ENCODE measurements at places on chromosomes 5 and 9.

GRCh38 chr5:180313677-180314505 is 22.0 kb upstream of the MAPK9 start:
- DNase-seq: no peak

- DNase-seq: no peak
Observed at GRCh38 chr9:4933177-4933576, 51.9 kb upstream of the JAK2 start.

DNA sequence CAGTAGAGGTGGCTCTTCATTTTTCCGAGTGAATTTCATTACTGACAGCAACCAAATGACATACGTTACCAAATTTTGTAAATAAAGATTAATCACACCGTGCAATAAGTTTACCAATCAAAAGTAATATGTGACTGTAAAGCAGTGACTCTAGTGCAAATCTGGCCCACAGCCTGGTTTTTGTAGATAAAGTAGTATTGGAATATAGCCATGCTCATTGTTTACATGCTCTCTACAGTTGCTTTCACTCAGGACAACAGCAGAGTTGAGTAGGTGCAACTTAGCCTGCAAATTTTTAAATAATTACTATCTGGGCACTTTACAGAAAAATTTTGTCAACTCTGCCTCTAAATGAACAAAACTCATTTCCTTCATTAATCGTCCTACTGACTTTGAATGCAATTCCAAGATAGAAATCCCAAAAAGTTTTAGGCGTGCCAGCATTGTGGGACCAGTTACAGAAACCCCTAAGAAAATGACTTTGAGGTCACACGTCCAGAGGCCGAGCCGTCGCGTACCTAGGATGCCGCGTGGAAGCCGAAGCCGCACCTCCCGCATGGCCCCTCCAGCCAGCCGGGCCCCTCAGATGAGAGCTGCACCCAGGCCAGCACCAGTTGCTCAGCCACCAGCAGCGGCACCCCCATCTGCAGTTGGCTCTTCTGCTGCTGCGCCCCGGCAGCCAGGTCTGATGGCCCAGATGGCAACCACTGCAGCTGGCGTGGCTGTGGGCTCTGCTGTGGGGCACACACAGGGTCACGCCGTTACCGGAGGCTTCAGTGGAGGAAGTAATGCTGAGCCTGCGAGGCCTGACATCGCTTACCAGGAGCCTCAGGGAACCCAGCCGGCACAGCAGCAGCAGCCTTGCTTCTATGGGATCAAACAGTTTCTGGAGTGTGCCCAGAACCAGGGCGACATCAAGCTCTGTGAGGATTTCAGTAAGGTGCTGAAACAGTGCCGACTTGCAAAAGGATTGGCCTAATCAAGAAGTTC is 180.7 kb upstream of the TLE4 start:
- no peak for DNase-seq

DNA sequence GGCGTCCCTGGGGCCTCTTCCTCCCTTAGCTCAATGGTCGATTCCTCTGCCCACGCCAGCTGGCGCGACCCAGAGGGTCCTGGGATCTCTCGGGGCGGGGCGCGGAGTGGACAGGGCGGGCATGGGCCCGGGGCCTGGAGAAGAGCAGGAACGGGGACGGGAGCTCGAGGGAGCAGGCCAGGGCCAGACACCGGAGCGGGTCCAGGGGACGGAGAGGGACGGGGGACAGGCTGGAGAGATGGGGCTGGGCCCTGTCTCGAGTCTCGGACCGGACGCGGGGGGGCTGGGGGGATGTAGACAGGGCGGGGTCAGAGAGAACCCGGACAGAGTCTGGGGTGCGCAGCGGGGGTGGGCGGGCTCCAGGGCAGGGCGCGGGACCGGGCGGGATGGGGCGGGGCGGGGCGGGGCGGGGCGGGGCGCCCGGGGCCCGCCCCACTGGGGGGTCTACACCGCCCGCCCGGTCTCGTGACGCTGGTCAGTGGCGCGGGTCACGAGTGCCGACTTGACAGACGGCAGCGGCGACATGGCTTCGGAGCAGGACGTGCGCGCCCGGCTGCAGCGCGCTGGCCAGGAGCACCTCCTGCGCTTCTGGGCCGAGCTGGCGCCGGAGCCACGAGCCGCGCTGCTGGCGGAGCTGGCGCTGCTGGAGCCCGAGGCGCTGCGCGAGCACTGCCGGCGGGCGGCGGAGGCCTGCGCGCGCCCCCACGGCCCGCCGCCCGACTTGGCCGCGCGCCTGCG is at the start of gene UAP1L1:
Gene UAP1L1 (plus strand): TSS at position 508 of the 738 bp plus-strand sequence. CDS start 16 bp downstream, at position 524.
- DNase-seq: peak; percentile 19

GRCh38 chr9:37902796-37903646 is 906 bp downstream of the SLC25A51 start:
- no peak for DNase-seq

DNA sequence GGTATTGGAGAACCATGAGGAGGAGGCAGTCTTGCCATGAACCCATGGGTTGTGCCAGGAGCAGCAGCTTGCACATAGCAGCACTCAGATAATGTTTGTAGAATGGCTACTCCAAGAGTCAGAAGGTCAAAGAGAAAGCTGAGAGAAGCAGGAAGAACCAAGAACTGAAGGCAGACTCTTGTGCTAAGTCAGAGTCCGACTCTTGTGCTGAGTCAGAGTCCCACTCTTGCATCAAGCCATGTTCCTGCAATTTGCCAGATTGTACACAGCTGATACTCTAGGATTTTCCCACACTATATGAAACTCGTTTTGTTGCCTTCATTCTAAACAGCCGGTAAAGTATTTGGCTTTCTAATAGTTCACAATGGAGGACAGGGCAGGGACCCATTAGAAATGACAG is 26.2 kb upstream of the HSPA9 start:
- no peak for DNase-seq

- no peak for DNase-seq
Observed at GRCh38 chr9:109110329-109111021, 9.3 kb downstream of the TMEM245 start.

GRCh38 chr5:110916381-110917049 is 155.0 kb upstream of the TSLP start:
- DNase-seq: no peak

GRCh38 chr9:37464426-37465248 is 613 bp downstream of the ZBTB5 start:
- peak; percentile 30 for DNase-seq

DNA sequence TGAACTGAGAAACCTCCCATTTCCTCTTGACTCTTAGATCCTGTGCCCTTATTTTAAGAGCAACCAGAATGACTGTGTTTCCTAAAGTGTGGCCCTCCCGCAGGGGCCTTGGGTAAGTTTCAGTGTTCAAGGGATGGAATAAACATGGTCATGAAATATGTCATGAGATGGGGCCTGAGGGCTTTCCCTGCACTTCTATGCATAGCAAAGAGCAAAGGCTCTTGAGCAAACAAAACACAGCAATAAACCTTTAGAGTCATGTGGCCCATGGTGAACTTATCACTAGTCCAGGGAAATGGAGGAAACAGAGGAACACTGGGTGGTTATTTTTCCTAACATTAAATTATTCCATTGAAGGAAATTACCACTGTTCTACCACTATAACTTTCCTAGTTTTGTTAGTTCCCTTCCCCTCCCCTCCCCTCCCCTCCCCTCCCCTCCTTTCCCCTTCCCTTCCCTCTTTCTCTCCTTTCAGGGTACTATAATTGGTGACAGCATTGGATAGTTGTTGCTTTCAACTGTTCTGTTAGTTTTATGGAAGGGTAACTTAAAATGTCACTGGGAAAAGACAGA is 72.4 kb downstream of the CTSL start:
- no peak for DNase-seq

GRCh38 chr5:33679791-33680190 is 212.0 kb downstream of the ADAMTS12 start:
- no peak for DNase-seq

DNA sequence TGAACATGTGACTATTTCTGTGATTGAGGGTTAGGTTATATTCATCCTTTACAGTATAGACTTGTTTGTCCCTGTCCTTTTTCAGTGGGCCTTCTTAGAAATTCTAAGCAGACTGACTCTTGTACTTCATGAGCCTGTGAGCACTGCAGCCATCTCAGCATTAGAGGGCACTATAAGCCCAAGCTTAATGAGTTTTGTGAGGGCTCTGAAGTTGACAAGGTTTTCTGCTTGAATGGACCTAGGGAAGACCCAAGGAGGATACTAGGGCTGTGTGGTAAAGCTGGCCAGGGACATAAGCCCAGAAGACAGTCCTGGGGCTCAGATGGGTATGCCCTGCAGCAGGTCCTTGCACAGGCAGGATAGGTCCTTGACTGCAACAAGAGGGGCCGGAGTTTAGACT is 126.5 kb downstream of the MRPS30 start:
- no peak for DNase-seq

DNA sequence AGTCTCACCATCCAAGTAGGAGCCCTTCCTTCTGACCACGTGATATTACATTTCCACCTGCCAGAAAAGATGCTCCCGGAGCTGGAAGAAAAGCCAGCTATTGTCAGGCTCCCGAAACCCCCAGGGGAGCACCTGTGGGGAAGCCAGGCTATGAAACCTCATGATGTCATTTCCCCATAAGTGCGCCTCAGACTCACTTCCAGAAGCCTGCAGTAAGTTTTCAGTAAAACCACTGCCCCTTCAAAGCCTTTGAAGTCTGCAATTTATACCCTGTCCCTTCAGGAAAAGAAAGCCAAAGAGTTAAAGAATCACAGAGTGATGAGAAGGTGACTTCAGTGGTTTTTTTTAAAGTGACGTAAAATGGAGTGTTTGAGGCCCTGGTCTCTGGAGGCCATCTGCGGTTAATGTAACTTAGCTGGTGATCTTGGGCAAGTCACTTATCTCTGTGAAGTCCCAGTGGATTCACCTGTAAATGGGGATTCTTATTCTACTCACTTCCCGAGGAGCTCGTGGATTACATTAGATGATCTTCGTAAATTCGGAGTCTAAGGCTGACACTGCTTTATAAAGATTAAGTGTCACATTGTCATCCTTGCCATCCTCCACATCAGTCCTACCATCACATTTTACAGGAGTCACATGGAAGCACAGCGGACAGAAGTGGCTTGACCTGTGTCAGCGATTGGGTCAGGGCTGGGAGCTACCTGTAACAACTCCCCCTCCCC is 2.6 kb upstream of the SEMA6A start:
- DNase-seq: no peak

- DNase-seq: no peak
Observed at GRCh38 chr5:112935675-112936074, 13.6 kb upstream of the REEP5 start.

DNA sequence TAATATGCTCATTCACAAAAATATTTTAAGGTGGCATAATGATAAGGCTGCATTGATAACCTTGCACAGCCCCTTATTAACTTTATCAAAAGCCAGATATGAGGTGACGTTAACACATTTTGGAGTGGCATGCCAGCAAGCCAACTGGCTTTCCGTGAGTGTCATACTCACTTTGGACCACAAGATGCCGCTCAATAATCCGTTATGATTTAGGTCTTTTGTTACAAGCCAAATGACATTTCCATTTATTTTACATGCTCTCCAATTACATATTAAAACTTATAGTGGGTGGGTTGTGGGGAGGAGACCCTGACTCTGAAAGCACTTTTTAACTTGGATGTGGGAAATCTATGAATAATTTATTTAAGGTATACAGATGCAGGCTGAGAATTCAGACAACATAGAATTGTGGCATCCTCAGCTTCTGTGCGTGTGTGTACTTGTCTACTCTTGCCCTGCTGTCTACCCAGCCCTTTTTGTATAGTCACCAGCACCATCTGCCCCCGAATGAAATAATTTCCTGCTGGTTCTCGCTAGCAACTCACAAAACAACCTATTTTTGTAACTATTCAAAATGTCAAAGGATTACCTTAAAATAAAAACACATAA is 305.1 kb downstream of the PSAT1 start:
- DNase-seq: no peak

GRCh38 chr5:68110264-68110663 is 105.3 kb upstream of the PIK3R1 start:
- no peak for DNase-seq

- DNase-seq: no peak
Observed at GRCh38 chr5:106640511-106640910, 1030.2 kb downstream of the EFNA5 start.

DNA sequence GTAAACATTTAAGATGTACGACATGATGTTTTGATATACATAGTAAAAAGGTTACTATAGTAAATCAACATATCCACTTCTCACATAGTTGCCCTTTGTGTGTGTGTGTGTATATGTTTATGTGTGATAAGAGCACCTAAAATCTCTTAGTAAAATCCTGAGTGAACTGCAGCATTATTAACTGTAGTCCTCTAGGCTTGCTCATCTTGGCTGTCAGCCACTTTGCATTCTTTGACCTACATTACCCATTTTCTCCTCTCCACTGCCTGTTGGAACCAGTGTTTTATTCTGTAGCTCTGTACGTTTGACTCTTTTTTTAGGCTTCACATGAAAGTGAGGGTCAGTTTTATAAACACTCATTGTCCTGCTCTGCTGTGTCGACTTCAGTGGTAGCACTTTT is 24.4 kb downstream of the C5orf22 start:
- DNase-seq: no peak

DNA sequence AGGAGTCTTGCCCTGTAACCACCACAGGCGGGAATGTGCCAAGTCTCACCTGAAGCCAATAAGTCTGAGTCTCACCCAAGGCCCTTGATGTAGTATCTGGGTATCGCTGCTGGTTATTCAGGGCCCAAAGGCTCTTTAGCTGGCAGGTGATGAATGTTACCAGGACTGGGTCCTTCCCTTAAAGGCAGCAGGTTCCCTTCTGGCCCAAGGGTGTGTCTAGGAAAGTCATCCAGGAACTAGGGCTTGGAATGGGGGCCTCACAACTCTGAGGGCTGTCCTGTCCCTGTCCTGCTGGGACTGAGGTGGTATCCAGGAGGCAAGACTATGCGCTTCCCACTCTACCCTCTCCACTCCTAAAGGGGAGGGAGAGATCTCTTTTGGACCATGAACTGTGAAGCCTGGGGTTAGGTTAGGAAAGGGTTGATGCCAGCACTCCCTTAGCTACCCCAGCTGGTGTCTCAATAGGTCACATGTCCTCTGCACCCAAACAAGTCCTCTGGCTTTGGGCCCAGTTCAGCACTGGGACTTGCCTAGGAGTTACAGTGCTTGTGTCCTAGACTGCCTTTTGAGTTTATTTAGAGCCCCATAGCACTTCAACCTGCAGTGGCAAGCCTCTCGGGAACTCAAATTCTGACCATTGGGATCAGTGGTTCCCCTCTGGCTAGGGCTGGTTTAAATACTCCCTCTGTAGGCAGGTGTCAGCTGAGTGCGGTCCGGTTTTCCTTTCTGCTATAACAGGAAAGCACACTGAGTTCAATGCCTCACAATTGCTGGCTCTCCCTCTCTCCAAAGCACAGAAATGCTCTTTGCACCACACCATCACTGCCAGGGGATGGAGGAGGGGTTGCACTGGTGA is 22.5 kb upstream of the RANBP3L start:
- no peak for DNase-seq

- no peak for DNase-seq
Observed at GRCh38 chr9:27150746-27151406, 41.9 kb downstream of the TEK start.

- no peak for DNase-seq
Observed at GRCh38 chr9:76799473-76799872, 35.2 kb downstream of the PCA3 start.

GRCh38 chr5:168995024-168995423 is 305.9 kb downstream of the SLIT3 start:
- DNase-seq: no peak

GRCh38 chr9:10112798-10113197 is 500.0 kb downstream of the PTPRD start:
- DNase-seq: no peak

- DNase-seq: no peak
Observed at GRCh38 chr5:156241266-156241665, 85.7 kb upstream of the SGCD start.

- no peak for DNase-seq
Observed at GRCh38 chr5:6448141-6448491, 543 bp upstream of the UBE2QL1 start.

Data from activated T-helper 1 cell treated with Interleukin-2 at 50 U/mL for 16 hours (primary cell).